Midbrain (tissue), 1 donor: ENCODE measurements at places on chromosomes 2 and 18.

DNA sequence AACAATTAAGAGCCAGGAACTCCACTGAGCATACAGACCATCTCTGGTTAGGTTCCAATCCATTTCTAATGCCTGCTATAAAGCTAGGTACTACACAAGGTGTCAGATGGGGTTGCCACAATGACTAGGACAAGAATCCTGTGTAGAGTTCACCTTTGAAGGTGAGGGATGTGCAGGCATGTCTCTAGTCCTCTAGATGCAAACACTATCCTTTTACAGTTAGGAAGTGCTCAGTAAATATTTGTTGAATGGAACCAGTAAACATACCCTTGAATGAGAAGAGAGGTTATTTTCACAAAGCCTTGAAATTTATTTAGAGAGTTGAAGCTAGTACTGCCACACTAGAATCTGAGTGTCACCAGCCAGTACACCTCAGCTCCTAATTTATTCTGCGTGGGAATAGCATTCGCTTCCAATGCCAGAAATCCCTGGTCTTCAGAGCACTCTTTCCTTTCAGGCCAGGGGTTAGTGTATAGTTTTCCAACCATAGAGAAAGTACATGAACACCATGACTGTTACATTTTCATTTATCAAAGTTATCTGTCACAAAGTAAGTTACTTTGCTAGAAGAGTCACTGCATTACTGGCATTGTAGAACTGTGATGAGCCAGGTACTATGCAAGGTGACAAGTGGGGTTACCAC is 48.3 kb downstream of the STAT1 start:
- DNase-seq = no peak

- DNase-seq = no peak
Observed at GRCh38 chr2:83305758-83306378, 1153.2 kb downstream of the SUCLG1 start.

GRCh38 chr2:210671065-210671464 is 114.7 kb downstream of the CPS1 start:
- peak; percentile 5 for DNase-seq

DNA sequence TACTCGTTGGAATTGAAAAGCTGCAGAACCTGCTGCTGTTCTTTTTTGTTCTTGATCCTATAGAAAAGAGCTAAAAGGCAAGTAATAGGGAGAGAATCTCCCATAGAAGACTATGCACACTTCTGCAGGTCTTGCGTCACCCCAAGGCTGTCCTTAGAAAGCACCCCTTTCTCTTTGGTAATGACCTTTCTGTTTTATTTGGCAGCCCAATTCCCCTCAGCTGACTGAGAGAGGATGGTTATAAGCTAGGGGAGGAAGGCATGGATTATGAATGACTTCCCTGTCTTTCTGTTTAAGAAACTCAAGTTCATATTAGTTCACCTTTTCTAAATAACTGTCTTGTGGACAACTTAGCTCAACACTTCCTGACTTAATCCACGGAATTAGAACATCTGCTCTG is 122.9 kb downstream of the TXNL1 start:
- no peak for DNase-seq
